ENCODE measurements at places on chromosomes 12 and 14. TPM values are rescaled to one million over a fixed set of nuclear protein-coding genes. Genes with fewer than 3 reads are reported as not detected.

Gene CLEC9A
- total RNA-seq, result not detected

Gene PLD4
- total RNA-seq, result under 0.01 TPM

Gene SERPINA10
- total RNA-seq, result 0.17 TPM

Gene BDKRB1
- 9.7 TPM for total RNA-seq

Gene KLHDC1
- total RNA-seq, result 4.8 TPM

Gene SELPLG
- 4.1 TPM for total RNA-seq

Gene MYH7
- not detected for total RNA-seq

Gene SLC38A4
- 1.2 TPM for total RNA-seq

Gene ACRBP
- 0.29 TPM for total RNA-seq

Gene ALDH2
- 57.9 TPM for total RNA-seq

Gene CLEC6A
- total RNA-seq, result not detected

Gene GPX2
- not detected for total RNA-seq

Gene ERBB3
- total RNA-seq, result 0.33 TPM

Gene CPNE6
- not detected for total RNA-seq

Gene DHRS2
- not detected for total RNA-seq

Gene SLC38A6
- 120 TPM for total RNA-seq

Gene A2M
- total RNA-seq, result 42.7 TPM

Gene PAPLN
- 12.2 TPM for total RNA-seq

Gene OXA1L
- total RNA-seq, result 75.6 TPM

Gene DUSP6
- 13.8 TPM for total RNA-seq

Gene ZDHHC22
- not detected for total RNA-seq

Gene GPR135
- total RNA-seq, result 4.1 TPM

Gene IFNG-AS1
- not detected for total RNA-seq

Gene FAM90A1
- total RNA-seq, result not detected

Gene DPPA3
- not detected for total RNA-seq

Gene SERPINA12
- total RNA-seq, result not detected
